Stimulated activated CD4-positive, alpha-beta T cell treated with anti-CD3 and anti-CD28 coated beads, Interleukin-1b, Interleukin-23, amount 100 ng/mL, for 4 hours (primary cell): ENCODE measurements at places on chromosomes 5 and 9.
A peak's percentile ranks its signal among the peaks of the same experiment; 100 is the strongest.

DNA sequence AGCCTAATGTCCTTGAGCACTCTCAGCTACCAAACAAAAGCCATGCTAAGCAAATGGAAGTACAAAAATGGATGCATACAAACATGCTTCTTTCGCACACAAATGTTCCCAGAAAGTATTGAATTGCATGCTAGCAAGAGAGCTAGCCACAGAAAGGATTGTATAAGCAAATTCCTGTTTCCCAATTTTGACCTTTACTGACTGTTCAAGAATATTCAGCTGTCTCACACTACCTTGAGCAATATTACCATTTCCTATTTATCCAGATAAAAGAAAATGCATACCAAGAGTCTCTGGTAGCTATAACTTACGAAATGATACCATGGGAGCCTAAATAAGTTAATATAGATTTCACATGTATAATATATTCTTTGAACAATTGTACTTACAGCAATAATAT is 264.6 kb downstream of the TMEM167A start:
- DNase-seq: no peak

DNA sequence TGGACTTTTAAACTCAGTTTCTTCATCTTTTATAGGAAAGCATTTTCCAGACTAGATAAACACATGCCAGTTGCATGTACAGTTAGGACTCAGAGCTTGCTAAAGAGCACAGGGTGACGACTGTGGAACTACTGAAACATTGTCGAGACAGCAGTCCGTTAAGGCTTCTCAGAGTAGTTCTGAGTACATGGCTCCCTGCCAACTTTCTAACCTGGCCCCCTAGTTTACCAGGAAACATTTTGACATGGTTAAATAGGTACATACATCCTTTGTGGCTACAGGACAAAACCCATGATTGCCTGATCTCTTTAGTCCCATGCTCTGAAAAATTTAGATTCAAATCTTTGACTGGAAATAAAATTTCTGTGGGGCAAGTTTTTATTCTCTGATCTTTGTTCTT is 129.7 kb downstream of the SLF1 start:
- DNase-seq: no peak

DNA sequence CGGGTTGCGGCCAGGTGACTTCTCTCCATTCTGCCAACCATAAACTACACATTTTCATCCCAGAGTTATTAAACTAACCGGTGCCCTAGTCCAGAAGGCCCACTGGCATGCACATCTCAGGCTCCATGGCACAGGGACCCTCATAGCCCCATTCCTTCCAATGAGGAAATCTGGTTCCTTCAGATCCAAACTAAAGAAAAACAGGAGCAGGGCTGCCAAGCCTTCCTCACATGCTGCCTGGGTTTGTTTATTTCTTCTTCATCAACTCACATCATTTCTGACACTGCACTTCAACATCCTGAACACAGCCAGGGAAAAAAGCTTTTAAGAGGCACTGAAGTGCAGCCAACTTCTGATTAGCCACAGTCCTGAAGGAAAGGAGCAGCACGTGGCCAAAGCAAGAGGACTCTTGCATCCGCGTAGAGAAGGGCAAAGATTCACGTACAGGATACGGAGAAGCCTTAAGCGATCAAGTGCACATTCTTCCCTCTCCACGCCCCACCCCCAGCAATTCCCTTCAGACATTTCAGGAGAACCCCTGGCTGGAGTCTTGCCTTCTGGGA is 22.5 kb downstream of the LHFPL2 start:
- DNase-seq: no peak

GRCh38 chr9:6410633-6411032 is 2.4 kb upstream of the UHRF2 start:
- no peak for DNase-seq

- no peak for DNase-seq
These were observed 139.5 kb downstream of the KDM4C start for GRCh38 chr9:6897207-6897822.

- DNase-seq: no peak
These were observed 6.4 kb upstream of the EXOC3 start for GRCh38 chr5:436641-436975.

DNA sequence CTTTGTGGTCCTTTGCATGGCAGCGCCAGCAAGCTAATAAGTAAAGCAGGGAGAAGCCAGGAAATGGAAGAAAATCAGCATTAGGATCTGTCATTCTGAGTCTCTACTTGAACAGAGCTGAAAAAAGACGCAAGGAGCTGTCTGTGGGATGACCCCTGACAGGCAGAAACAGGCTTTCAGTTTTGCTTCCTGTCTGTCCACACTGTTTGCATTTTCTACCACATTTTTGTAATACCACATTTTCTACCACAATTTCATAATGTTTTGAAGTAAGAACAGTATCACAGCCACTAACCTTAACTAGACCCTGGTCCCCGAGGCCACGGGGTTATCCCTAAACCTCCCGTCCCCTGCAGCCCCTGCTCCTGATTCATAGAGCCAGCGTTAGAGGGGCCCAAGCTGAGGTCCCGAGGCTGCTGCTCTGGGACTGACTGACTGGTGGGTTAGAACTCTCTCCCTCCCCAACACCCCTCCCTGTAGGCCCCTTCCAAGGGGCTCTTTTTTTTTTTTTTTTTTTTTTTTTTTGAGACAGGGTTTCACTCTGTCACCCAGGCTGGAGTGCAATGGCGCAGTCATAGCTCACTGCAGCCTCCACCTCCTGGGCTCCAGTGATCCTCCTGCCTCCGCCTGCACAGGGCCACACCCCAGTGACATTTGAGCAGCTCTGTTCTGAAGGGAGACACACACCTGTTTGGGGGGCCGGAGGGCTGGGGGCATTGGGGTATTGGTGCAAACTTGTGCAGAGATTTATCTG is 4.0 kb upstream of the CLIC3 start:
- DNase-seq: no peak

DNA sequence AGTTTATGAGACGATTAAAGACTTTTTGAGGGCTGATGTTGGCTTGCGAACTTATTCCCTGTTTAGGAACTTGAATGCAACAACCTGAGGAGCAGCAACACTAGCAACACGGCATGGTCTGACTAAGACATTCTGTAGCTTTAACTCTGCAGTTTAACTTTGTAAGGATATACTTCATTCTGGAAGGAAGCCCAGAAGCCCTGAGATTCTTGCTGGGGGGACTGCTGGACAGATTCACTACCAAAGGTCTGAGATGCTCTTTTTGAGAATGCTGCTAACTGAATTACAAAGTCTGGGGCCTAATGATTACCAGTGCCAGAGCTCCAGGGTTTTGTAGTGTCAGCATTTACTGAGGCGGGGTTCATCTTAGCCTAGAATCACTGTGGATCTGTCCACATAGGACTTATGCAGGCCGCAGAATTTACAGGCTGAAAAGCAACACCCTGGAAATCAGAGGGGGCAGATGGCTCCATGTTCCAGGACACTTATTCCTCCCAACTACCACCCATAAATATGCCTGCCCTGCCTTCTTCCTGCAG is 537.1 kb upstream of the CDH18 start:
- no peak for DNase-seq

DNA sequence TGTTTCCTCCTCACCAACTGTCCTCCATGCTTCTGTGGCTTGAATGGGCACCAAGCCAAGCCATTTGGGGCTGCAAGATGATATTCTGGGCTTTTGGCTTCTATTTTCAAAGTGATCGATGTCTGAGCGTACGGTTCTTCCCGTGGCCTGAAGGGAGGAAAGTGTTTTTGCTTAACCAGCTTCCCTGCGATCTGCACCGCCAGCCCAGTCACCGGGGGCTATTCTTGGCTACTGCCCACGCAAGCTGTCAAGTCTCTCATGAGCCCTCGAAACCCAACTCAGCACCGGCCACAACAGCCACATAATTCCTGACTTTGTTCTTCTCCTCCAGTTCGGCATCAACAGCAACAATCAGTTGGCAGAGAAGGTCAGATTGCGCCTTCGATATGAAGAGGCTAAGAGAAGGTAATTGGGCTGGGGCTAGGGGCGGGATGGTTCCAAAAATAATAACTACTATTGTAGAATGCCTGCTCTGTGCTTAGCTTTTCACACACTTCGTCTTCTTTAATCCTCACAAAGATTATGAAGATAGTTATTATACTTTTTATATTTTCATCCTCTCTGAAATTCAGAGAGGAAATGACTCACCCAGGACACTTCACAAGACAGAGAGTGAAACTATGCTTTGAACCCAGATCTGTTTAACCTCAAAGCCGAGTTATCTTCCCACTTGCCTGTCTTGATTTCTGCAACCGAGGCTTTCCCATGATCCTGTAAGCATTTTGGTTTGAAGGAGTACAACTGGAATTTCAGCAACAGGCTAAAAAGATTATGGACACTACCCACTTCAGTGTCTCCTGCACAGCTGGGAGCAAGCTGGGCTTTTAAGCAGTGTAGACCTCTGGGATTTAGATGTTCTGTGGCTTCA is 76.4 kb upstream of the RARS1 start:
- peak; percentile 6 for DNase-seq

GRCh38 chr5:78287169-78287568 is 7.3 kb downstream of the AP3B1 start:
- DNase-seq: no peak

DNA sequence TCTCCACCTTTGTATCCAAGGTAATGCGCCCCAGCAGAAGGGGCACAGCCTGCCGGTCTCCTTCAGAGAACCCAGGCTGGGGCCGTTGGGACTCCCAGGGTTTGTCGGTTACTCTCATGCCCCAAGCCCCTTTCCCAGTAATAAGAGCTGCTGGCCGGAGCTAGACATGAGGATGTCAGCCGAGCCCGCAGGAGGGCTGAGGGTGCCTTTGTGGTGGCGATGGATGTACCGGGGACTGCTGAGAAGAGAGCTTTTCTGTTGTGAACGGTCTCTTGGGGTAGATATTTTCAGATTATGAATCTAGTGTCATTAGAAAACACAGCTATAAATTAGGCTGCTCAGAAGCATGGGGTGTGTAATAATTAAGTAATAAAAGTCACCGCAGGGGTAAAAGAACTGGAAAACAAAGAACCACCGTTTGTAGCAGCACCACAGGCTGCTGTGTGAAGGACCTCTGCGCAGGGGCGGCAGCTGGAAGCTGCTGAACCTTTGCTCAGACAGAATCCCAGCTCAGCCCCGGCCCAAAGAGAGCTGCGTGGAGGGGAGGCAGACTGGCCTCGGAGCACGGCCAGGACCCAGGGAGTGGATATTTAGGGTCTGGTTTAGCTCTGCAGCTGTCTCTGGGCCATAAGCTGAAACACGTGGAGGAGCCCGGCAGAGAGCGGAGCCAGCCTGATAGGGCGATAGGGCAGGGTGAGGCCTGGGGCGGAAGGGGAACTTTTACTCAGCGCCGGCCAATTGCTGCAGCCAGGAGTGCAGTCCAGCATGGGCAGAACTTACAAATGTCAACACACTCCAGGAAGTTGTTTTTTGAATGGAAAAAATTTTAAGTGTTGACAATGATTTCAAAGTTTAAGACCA is 50.5 kb upstream of the BARHL1 start:
- no peak for DNase-seq

- no peak for DNase-seq
These were observed 2.8 kb downstream of the NIPSNAP3A start for GRCh38 chr9:104750185-104750767.

GRCh38 chr5:181233801-181234454 is 9.8 kb downstream of the RACK1 start:
- DNase-seq: no peak

DNA sequence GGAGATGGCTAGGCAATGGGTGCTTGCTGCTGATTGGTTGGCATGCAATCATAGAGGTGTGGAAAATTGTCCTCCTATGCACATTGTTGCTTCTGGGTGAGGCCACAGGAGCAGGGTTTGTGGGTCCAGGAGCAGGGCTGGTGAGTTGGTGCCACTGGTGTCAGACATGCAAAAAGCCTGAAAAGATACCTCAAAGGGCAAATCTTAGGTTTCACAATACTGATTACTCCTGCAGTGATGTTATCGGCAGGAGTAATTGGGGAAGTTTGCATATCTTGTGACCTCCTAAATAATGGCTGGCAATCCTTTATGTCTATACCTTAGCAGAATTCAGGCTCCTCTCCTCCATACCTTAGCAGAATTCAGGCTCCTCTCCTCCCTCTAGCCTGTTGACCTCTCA is 25.2 kb downstream of the SLC25A48 start:
- DNase-seq: no peak

- no peak for DNase-seq
These were observed 56.9 kb upstream of the RASEF start for GRCh38 chr9:83119873-83120272.
